Esophagus muscularis mucosa (tissue), 4 donors: ENCODE measurements at places on chromosomes 13 and 19. TPM values are rescaled to one million over a fixed set of nuclear protein-coding genes. Genes with fewer than 3 reads are reported as not detected.
A peak's percentile ranks its signal among the peaks of the same experiment; 100 is the strongest.

Gene OR7A5
- total RNA-seq = not detected

Gene PEPD
- 90.9 TPM for total RNA-seq

DNA sequence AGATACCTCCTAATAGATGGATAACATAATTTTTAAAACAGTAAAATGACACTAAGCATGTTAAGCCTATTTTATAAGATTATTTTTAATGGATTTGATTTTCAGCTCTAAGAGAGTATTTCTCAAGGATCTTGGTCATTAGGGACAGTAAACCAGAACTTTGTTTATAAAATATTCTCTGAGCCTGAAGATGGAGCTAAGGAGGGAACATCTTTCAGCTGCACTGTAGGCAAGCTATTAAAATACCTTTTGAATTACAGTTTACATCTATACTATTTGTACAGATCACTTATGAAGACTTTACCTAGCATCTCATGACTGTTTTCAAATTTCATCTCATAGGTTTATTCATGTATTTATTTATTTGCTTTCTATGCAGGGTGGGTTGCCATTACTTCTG is 345.3 kb downstream of the MYO16 start:
- DNase-seq = no peak

GRCh38 chr19:45785097-45785496 is 2.8 kb upstream of the DMPK start:
- DNase-seq = no peak

- DNase-seq = no peak
These were observed 9.0 kb downstream of the RFX1 start for GRCh38 chr19:13996928-13997630.

DNA sequence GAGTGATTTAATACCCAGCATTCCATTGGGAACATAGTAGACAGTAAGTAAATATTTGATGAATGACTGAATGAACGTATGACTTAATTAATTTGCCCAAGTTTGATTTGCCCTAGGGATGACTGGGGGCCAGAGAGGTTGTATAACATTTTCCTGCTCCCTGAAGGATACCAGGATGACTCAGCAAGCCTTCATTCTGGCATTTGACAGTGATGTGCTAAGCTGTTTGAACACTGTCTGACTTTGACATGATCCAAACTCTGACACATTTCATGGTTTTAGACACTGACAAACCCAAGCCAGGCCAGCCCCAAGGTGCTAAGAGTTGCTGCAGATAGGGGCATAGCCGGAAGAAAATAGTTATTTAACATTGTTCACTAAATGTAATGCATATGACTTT is 53.4 kb upstream of the KLF12 start:
- DNase-seq = no peak

- DNase-seq = peak; percentile 99
These were observed at the start of gene RPS16 for GRCh38 chr19:39435499-39436349. Gene RPS16, minus strand, starts transcription at chr19:39435949. Its CDS starts 54 bp downstream, at chr19:39435895.

GRCh38 chr19:18339723-18340122 is 675 bp upstream of the PGPEP1 start:
- DNase-seq = no peak

DNA sequence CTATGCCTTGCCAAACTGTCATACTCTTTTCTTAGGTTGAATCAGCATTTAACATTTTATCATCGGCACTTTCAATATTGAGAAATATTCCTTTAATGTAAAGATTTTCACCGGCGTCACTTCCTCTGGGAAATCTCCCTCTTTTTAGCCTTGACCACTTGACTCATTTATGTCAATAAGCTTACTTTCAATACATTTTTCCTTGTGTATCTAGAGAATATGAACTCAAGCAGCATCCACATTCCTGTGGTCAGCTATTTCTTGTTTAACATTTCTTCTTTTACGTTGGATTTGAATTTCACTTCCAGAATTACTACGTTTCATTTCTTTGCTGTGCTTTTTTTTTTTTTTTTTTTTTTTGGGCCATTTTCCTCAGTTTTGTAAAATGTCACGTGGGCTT is 271.2 kb upstream of the HTR2A start:
- no peak for DNase-seq

DNA sequence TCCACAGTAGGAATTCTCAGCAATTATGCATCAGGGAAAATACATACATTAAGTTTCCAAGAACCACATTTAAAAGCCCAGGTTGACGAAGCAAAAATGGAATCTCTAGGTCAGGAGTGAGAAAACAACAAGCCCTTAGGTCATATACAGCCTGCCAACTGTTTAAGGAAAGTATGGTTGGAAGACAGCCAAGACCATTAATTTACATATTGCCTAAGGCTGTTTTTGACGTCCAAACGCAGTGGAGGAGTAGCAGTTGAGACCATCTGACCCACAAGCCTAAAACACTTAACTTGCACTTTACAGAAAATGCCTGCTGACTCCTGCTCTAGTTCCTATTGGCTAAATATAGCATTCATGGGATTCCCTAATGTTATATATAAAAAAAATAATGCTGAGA is 299.0 kb downstream of the ITGBL1 start:
- no peak for DNase-seq

Gene NLRP7
- not detected for total RNA-seq

- no peak for DNase-seq
These were observed 1.1 kb downstream of the KLHL26 start for GRCh38 chr19:18637673-18638630.

GRCh38 chr19:32881766-32882165 is 12.2 kb upstream of the SLC7A9 start:
- DNase-seq = no peak

DNA sequence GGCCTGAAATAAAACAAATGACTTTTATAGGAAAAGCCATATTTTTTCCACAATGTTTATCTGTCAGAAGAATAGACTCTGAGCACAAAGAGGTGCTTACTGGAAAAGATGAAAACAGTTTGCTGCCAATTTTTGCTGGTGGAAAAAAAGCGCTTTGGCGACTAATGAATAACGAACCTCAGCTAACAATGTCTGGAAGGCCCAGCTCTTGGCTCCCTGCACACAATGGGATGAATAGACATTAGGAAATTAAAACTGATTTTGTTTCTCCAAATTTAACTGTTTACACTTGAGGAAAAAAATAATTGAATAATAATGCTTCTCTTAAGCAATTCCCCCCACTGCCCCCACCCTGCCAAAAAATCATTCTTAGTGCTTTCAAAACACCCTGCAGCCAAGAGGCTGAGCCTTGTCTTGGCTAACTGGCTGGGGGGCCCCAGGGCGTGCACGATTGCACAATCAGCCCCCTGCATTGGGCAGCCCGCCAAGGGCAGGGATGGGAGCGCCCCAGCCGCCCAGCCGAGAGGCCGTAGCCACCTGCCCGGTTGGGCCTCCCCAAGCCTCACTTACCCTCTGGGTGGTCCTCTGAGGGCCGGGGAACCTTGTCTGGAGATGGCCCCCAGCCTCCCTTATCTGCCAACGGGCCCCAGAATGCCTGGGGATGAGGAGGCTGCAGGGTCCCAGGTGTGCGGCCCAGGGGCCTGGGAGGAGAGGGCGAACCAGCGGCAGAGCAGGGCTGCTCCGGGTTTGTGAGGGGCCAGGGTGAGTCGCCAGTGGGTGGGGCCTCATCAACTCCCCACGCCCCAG is 16.8 kb downstream of the CEBPG start:
- DNase-seq = no peak

DNA sequence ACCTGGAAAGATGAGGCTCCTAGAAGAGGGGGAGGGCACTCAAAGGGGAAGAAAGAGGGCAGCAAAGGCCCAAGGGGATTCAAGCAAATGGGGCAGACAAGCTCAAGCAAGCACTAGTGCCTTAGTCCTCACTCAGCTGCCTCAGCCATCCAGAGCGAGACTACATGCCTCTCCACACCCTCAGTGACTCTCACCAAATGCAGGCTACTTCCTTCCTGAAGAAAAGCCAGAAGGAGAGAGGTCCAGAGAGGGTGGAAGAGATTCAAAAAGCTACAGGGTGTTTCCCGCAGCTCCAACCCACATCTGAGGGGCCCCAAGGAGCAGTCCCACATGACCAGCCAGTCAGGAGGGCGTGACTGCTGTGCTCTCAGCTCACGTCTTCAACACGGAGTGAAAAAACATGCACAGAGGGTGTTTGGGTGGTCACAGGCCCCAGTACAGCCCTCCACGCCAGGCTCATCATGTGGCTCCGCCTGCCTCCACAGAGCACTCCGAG is 40.5 kb downstream of the MIPEP start:
- no peak for DNase-seq

DNA sequence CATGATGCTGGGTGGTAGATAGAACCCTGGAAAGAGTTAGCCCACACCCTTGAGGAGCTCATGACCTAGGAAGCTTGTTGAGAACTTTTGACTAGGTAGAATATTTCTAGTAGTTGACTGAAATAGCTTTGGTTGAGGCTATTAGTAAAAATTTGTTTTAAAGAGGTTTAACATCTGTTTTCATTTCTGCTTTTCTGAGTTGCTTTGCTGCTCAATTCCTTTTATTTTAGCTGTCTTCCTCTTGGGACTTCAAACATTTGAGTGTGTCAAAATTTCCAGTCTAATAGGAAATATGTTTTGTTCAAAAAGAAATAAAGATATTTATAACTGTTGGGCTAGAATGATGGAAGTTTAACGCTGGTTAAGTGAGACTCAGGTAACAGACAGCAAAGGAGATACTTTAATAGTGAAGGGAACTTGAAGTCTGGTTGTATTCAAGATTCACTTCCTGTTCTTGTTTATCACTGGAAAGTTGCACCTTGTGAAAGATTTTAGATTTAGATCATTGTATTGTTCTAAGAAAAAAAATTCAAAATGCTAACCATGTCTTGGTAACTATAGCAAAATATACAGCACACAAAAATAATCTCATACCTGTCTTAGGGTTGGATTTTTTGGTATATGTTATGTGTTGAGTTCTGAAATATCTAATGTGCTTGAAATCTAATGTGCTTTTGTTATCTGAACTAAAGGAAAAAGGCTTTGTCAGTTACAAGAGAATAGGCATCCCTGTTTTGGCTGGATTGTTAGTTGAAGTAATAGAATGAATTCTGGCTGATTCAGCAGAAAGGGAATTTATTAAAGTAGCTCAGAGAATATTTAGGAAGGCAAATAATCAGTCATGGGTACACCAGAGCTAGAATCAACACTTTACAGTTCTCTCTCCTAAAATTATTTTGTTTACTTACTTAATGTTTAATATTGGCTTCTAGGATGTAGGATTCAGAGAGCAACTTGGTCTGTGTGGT is 24.4 kb upstream of the GPR18 start:
- DNase-seq = no peak

Gene PRX
- total RNA-seq = 7.3 TPM

Gene ZNF71
- 25.0 TPM for total RNA-seq
